Stimulated activated CD8-positive, alpha-beta memory T cell treated with anti-CD3 and anti-CD28 coated beads, Interleukin-7, amount 100 ng/mL, for 4 hours (primary cell): ENCODE measurements at places on chromosomes 7 and 10.

DNA sequence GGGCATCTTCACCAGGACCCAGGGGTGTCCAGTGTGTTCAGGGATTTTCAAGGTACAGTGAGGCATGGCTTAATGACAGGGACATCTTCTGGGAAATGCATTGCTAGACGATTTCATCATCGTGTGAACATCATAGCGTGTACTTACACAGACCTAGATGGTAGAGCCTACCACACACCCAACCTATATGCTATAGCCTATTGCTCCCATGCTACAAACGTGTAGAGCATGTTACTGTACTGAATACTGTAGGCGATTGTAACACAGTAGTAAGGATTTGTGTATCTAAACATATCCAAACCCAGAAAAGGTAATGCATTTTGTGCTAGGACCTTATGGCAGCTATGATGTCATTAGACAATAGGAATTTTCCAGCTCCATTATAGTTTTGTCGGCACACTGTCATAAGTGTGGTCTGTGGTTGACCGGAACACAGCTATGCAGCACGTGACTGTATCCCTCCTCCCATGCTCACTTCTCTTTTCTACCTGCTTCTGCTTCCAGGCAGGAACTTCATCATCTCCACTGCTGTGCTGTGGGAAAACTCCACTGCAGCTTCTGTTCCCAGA is 416.2 kb upstream of the NFE2L3 start:
- DNase-seq, result no peak

GRCh38 chr10:132543916-132544743 is 6.5 kb downstream of the INPP5A start:
- DNase-seq, result no peak

GRCh38 chr10:76150139-76150875 is 718.9 kb downstream of the LRMDA start:
- no peak for DNase-seq

GRCh38 chr7:5428478-5429252 is 5.0 kb upstream of the TNRC18 start:
- no peak for DNase-seq

GRCh38 chr7:29548823-29549222 is 14.8 kb upstream of the PRR15 start:
- no peak for DNase-seq

DNA sequence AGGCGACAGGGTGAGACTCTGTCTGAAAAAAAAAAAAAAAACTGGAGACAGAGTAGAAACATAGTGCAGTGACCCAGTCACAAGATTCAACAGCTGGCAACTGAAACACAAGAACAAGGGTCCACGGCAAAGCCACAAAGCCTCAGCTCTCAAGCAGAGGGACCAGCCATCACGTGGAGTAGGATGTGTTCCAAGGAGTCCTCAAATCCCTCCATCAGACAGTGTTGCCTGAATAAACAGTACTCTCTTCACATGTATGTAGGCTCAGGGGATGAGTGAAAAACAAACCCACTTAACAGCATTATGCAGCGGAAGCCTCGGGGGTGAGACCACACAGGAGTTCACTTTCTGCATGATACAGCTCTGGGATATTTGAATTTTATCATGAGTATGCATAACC is 62.0 kb downstream of the SLIT1 start:
- no peak for DNase-seq

GRCh38 chr7:150351587-150352194 is 10.3 kb upstream of the RARRES2 start:
- no peak for DNase-seq

- no peak for DNase-seq
Measured at GRCh38 chr7:157574120-157574825, 237.5 kb downstream of the DNAJB6 start.
